Activated CD8-positive, alpha-beta memory T cell treated with anti-CD3 and anti-CD28 coated beads for 48 hours (primary cell): ENCODE measurements at places on chromosomes 11 and 22.

DNA sequence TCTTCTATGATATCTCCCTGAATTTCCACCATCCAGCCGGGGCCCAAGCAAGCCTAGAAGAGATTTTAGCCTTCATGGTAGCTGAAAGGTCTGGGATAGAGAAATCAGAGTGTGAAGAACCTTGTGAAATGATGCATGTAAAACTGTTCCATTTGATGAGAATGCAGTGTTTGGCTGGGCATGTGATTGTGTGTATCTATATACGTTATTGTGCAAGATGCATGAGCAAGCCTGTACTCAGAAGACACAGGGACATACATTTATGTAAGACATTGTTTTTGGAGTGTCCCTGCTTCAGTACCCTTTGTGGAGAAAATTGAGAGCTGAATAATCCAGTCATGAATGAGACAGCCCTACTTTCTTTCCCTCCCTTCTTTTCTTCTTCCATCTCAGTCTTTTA is 15.2 kb upstream of the OR52K2 start:
- no peak for DNase-seq

GRCh38 chr22:17954200-17954859 is 70.0 kb downstream of the MICAL3 start:
- DNase-seq: no peak

- no peak for DNase-seq
These were observed 549.0 kb upstream of the LUZP2 start for GRCh38 chr11:23947883-23948282.

DNA sequence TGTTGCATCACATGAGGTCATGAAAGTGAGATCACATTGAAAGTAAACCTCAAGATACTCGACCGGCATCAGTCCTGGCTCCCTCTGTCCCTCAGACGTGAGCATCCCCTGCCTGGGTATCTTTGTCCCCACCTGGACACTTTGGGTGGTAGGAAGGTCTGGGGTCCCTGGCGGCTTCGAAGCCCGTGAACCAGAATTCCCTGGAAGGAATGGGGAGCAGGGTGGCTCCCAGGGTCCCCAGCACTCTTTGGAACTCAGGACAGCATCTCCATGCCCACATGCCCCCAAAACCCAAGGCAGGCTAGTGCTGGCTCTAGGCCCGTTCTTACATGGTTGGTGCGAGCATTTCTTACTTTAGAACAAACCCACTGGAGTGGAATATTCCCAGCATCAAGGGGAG is 7.5 kb downstream of the DERL3 start:
- DNase-seq: no peak

GRCh38 chr11:12239396-12239795 is 129.0 kb downstream of the MICAL2 start:
- no peak for DNase-seq

GRCh38 chr11:130937051-130937450 is 20.8 kb upstream of the SNX19 start:
- DNase-seq: no peak

DNA sequence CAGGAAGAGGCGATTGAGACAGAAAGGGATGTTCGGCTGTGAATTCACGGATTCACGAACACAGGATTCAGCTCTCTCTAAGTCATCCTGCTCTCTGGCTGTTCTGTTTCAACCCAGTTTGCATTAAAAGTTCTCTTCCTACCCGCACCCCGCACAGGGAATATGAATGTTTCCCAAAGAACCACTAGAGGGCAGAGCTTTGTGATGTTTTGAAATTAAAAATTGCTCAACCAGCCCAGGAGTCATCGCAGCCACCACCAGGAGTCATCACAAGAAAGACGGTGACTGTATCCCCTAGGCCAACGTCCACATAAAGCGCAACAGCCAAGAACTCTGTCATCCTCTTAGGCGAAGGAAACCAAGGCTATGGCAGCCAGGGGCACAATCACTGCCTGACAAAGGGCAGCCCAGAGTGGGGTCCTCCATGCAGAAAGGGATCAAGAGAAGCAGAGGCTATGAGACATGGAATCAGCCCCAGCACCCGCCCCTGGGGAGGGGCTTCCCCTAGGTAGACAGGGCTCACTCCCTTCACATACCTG is 122.4 kb downstream of the WT1 start:
- DNase-seq: no peak

- DNase-seq: no peak
These were observed 44.3 kb downstream of the FBLN1 start for GRCh38 chr22:45547016-45547345.

GRCh38 chr11:21604564-21604963 is 588.3 kb upstream of the ANO5 start:
- DNase-seq: no peak

- DNase-seq: no peak
These were observed 16.3 kb downstream of the CHRDL2 start for GRCh38 chr11:74714904-74715303.

DNA sequence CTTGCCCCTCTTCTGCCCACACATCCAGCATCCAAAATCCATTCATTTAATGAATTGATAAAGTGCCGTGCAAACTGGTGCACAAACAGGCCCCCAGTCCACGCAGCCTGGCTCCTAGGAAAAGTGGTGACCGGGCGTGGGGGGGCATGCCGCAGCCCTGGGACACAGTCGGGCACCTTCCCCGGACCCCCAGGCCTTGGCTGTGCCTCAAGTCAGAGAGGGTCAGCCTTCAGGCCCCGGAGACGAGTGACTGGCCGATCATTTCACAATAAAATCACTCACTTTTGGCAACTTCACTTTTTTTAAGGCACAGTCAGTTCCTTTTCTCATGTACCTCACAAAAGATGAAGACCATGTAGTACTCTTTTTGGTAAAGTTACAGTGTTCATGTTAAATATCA is 8.0 kb downstream of the CDPF1 start:
- DNase-seq: no peak

DNA sequence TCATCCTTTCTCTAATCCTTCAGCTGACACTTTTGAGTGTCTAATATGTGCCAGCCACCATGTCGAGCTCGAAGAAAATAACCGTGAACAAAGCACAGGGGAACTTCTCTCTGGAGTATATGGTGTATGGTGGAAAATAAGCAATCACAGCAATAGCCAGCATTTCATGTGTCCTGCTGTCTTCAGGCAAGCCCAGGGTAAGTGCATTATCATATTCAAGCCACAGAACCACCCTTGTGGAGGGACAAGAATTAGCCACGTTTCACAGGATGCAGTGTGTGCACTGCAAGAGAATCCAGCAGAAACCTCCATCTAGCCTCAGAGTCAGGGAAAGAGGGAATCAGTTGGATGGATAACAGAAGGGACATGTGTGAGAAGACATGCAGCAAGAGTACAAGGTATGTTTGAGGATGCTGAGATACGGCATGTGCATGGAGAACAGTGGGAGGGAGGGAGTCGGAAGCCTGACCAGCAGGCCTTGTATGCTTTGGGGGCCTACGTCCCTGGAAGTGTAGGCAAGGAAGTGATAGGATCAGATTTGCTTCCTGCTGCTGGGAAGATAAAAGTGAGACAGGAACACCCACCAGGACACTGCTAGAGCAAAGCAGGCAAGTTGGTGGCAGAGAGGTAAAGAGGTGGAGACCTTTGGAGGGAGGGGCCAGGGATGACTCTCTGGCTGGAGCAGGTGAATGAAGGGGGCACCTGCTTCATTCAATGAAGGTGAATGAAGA is 14.7 kb upstream of the GNAZ start:
- DNase-seq: no peak

- DNase-seq: no peak
These were observed 22.1 kb downstream of the LMO2 start for GRCh38 chr11:33869481-33870422.

DNA sequence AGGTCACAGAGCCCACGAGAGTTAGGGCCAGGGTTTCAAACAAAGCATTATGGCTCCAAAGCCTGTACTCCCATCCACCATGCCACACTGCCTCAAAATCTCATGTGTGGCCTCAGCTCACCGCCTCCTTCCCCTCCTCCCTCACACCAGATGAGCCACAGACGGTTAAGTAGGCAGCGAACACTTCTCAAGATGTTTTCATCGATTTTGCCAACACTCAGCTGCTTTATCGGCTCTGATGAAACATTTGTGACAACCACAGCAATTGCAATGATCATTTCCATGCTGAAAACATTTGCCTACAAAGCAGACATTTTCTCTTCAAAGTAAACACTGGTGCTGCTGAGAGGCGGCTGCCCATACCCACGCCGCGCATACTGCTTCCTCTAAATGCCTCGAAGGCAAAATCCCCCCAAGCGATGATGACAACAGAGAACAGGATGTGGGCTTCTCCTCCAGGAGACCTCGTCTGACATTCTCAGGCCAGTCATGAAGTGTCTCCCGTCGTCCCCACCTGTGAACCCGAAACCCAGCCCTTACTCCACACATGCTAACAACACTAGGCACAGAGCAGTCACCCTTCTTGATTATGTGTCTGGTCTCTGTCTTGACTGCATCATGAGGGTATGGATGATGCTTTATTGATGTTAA is 599.2 kb downstream of the SOX6 start:
- DNase-seq: no peak

DNA sequence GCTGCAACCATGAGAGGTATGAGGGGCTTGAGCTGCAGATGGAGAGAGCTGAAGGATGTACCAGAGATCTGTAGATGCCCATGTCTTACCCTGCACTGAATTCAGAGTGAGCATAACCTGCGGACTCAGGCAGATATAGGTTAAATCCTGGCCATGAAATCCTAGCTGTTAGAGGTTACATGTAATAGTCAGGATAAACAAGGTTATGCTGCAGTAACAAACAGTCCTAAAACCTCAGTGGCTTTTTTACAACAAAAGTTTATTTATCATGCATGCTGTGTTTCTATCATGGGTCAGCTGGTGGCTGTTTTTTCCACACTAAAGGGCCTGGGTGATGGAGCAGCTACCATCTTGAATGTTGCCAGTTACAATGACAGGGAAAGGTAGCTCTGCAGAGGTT is 69.8 kb downstream of the LHFPL7 start:
- DNase-seq: no peak

DNA sequence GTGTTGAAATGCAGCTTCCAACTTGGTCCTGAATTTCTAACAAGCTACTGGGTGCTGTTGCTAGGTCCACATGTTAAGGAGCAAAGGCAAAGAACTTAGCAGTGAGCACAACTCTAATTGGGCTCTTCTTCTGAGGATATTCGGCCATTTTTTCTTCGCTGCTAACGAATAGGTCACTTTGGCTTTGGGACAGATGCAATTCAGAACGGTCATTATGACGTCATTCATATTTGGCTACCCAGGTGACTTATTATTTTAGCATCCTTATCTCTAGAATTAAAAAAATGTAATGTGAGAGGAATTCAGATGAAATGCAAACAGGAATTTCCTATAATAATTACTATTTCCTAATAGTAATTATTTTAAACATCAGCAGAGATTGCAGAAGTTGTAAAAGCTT is 13.9 kb downstream of the TMA7B start:
- no peak for DNase-seq

DNA sequence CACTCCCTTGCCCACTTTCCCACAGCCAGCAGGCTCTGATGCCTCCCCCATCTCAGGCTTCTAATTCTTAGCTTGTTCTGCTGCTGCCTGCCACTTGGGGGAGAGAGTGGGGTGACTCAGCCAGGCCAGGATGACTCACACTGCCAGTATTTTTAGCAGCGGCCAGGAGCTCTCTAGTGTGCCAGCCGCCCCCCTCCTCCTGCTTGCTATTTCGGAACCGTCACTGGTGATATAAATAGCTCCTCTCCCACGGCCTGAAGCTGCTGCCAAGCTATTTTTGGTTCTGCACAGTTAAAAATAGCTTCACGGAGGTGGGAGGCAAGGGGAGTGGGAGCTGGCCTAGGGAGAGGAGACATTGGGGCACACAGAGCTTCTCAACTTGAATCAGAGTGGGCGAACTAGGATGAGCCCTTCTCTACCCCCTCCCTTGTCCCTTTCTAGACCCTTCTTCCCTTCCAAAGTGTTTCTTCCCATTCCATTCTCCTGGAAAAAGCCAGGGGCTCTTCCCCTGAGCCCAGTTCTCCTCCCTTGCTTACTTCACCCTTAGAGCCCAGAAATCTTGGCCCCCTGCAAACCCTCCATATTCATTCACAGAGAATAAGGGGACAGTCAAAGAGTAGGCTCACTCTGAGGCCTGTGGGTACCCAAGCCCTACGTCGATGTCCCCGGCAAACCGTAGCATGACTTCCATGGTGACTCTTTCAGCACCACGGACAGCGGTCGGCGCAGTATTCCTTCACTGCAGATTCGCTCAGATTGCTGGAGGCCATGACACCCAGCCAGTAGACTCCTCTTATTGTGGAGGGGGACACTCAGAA is 2.5 kb upstream of the NPAS4 start:
- DNase-seq: peak; percentile 54

- no peak for DNase-seq
These were observed 24.1 kb downstream of the CUL5 start for GRCh38 chr11:108032800-108033199.
